ENCODE measurements at places on chromosomes 6 and 20. TPM values are rescaled to one million over a fixed set of nuclear protein-coding genes. Genes with fewer than 3 reads are reported as not detected.

- no peak for DNase-seq
Observed at GRCh38 chr6:5979650-5980420, 26.9 kb downstream of the NRN1 start.

DNA sequence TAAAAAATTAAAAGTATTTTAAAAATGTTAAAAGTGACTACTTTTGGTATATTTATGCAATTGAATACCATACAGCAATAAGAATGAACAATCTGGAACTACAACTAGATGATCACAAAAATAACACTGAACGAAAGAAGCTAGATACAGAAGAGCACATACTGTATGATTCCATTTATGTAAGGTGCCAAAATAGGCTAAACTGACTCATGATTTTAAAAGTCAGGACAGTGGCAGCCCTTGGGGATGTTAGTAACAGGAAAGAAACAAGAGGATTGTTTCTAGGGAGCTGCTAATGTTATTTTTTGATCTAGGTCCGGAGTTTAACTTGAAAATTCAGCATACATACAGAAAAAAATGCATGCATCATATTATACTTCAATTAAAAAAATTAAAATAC is 42.3 kb downstream of the KIF13A start:
- no peak for DNase-seq

DNA sequence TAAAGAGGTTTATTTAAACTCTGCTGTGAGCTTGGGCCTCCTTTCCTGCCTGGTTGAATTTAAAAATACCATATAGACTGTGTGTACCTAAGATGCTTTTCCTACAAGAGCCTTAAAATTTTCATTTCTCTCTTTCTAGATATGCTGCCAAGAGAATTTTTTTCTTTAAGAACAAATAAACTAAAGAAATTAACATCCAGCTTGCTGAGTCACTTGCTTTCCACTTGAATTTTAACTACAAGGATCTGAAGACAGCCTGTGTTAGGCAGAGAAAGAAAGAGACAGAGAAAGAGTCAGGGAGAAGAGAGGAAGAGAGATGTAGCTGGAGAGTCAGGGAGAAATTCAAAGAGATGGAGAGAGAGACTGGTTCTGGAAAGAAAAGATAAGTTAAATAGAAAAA is 18.3 kb upstream of the SNAP25 start:
- DNase-seq = no peak

GRCh38 chr20:51763965-51764602 is 4.1 kb downstream of the ATP9A start:
- DNase-seq = no peak

DNA sequence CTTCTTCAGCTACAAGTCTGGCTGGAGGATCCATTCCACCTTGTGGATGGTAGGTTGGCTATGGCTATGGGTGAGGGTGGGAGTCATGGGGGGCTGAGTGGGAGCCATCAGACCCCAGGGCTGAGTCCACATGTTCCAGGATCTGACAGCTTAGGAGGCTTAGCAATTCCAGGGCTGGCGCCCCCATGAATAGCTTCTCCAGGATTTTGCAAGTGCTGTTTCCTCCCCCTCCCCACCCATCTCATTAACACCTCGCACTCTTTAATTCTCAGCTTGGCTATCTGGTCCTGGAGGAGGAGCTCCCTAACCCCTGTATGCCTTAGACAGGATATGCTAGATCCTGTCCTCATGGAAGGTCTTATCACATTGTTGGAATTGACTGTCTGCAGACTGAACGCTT is 39.0 kb upstream of the ANGPT4 start:
- DNase-seq = no peak

GRCh38 chr6:31400467-31401289 is 2.7 kb upstream of the MICA start:
- peak; percentile 76 for DNase-seq

GRCh38 chr20:19995220-19995863 is 21.8 kb upstream of the NAA20 start:
- DNase-seq = no peak

DNA sequence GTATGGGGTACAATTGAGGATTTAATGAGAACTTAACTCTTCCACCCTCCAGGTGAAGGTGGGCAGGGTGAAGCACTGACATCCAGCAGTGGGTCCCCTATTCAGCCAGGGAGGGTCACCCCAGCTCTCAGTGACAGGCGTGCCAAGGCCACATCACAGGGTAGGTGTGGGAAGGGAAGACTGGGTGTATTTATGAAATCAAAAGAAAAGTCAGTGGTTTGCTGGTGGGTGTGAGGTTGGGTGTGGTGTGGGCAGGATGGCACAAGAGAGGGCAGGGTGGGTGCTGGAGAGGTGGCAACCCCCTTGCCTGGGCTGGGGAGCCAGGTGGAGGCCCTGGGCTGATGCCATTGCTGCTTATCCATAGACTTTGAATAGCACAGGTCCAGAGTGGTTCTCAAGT is 16.6 kb downstream of the SYNDIG1 start:
- DNase-seq = no peak

DNA sequence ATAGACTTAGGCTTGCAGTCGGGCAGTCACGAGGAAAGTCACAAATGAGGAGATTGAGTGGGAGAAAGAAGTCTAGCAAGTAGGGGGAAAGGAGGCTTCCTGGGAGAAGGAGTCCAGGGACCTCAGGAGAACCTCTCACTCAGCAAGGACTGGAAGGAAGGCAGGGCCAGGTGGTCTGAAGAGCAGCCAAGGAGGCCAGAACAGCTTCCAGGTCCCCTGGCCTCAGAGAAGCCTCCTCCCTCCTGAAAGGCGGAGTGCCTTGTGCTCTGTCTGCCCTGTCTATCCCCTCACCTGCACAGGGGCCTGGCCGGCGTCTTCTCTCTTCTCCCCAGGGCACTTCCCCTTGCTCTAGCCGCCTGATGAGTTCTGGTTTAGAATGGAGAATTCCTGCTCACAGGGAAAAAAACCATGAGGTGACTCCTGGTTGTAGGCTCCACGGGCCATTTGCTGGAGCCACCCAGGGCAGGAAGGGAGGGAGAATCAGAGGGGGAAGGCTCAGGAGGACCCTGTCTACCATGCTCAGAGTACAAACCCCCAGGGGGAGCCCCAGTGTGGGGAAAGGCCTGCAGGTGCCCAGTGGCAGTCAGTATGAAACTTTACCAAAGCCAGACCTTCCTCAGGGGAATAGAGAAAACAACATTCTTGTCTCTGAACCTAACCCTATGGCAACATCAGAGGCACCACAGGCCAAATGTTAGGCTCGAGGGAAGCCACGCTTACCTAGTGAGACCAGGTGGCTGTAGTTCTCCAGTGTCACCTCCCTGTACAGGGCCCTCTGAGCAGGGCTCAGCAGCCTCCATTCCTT is 11.2 kb downstream of the ZNF337 start:
- no peak for DNase-seq

GRCh38 chr6:99425647-99426450 is 741 bp upstream of the PNISR start:
- DNase-seq = peak; percentile 80

DNA sequence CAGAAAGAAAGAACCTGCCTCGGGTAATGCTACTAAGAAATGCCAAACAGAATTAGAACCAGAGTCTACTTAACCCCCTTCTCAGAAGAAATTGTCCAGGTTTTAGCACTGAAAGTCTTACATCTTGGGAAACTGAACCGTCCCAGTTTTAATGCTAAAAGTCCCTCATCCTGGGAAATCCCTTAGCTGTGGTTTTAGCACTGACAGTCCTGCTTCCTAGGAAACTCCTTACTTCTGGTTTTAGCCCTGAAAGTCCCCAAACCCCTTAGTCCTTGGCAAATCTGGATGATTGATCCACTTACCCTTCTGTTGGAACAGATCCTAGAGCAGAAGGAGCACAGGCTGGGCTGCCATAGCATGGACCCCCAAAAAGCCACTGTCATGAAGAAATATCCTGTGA is 4.8 kb upstream of the TMEM14A start:
- DNase-seq = no peak

DNA sequence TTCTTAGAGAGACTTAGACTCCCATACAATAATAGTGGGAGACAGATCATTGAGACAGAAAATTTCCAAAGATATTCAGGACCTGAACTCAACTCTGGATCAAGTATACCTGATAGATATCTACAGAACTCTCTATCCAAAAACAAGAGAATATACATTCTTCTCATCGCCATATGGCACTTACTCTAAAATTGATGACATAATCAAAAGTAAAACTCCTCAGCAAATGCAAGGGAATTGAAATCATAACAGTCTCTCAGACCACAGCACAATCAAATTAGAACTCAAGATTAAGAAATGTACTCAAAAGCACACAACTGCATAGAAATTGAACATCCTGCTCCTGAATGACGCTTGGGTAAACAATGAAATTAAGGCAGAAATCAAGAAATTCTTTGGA is 28.7 kb downstream of the PERP start:
- no peak for DNase-seq

GRCh38 chr20:22629447-22629846 is 45.1 kb upstream of the FOXA2 start:
- DNase-seq = no peak

DNA sequence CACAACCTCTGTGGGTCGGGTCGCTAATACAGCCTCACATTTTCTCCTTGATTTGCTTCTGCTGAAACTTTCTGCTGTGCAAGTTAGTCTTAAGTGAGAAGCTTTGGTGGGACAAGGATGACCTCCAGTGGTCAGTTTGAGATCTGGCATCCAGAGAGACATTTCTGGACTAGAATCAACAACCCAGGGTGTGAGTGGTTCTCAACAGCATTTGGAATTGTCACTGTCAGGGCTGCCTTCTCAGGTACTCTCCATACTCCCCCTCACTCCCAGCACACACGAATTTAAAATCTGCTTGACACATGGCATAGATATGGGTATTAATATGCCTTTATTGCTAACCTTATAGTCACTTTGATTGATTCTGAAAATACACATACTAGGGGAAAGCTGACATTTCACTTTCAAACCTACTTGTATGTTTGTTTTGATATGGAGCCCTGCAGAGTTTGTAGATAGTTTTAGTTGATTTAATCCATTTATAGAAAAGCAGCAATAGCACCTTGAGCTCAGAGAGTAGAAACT is 13.2 kb downstream of the OTOR start:
- DNase-seq = peak; percentile 13

DNA sequence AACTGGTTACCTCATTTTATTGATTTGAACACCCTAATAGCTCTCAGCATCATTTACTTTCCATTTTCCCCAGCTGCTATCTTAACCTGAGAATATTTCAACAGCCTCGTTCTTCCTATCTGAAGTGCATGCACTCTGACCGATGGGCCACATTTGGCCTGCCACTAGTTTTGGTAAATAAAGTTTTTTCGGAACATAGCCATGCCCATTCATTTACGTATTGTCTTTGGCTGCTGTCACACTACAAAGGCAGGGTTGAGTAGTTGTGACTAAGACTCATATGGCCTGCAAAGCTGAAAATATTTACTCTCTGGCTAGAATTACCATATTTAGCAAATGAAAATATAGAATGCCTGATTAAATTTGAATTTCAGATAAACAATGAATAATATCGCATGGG is 10.8 kb downstream of the ADGRF4 start:
- DNase-seq = no peak

DNA sequence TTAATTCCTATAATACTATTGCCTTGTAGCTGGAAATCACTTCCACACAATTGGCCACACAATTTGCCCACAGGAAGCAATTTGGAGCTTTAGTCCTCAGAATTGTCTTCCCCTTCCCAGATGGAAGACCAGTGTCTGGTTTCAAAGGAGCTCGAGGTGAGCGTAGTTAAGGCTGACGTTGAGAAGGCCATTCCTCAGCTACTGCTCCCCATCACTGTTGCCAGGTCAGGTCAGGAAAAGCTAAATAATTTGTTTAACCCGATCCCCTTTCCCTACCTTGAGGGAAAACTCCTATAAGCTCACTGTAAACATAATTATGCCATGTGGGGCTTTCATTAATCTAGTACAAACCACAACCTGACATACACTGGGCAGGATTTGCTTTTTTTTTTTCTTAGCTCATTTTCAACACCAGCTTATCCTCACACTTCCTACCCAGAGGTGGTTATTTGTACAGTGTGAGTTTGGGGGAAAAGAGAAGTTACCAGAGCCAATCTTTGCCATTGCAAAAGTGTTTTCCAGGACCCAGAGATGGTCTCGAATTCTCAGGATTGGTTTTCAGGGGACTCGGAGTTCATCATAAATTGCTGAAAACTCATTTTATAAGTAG is 242.7 kb downstream of the CLIC5 start:
- DNase-seq = no peak

GRCh38 chr6:143336446-143337152 is 113.9 kb downstream of the ADAT2 start:
- no peak for DNase-seq

DNA sequence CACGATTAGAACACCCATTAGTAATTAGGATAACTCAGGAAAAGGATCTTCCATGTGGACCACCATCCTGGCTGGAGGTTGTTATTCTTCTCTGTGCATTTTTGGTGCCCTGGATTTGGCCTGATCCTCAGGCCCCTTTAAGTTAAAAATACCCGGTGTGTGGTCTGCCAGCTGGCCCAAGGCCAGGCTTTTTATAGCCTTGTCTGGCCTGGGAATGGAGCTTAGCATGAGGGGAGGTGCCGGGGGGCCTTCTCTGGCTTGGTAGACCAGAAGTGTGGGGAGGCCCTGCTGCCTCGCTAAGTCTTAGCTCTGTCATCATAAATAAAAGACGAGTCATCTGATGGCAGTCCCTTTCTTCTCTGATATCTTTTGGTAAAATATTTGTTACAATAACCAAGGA is 71.4 kb downstream of the ARID1B start:
- no peak for DNase-seq

GRCh38 chr6:26172608-26172968 is 85.4 kb downstream of the HFE start:
- DNase-seq = no peak

DNA sequence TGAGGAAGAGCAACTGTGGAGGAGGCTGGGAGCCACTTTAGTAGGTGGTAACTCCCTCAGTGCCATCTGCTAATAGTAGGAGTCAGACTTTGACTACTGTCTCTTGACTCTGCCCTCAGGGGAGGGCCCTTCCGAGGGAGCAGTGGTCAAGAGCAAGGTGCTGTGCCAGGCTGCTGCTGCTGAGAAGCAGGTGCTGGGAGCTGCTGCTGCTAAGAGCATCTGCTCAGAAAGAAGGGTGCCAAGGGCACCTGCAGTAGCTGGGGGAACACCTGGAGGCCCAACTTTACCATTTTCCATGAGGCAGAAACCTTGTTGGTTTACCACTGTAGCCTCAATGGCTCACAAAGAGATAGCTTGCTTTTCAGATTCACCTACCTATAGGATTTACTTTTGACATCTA is 18.5 kb downstream of the GGTLC1 start:
- DNase-seq = no peak

- no peak for DNase-seq
Observed at GRCh38 chr6:156955494-156956183, 178.5 kb downstream of the ARID1B start.

PGC gene
- not detected for total RNA-seq

TXLNB gene
- total RNA-seq = 0.07 TPM

PLTP gene
- 1.6 TPM for total RNA-seq

CRISP2 gene
- not detected for total RNA-seq

MUC21 gene
- not detected for total RNA-seq

Data from Calu3 (cell line).